ENCODE measurements at places on chromosomes 4 and X. TPM values are rescaled to one million over a fixed set of nuclear protein-coding genes. Genes with fewer than 3 reads are reported as not detected.
A peak's percentile ranks its signal among the peaks of the same experiment; 100 is the strongest.

- no peak overlapping the region for H3K27ac ChIP-seq
- no peaks in the 10 kb centered on the region for H3K4me1 ChIP-seq
- no peaks in the 10 kb centered on the region for H3K36me3 ChIP-seq
- H3K4me3 ChIP-seq, result no peak overlapping the region
- H3K27me3 ChIP-seq, result no peaks in the 10 kb centered on the region
Observed at GRCh38 chrX:111131572-111131971, 35.6 kb downstream of the PAK3 start.

- no peak for DNase-seq
- H3K36me3 ChIP-seq, result no peaks in the 10 kb centered on the region
- peaks cover 40% of the 10 kb centered on the region for H3K4me1 ChIP-seq
Observed at GRCh38 chr4:8185295-8185694, 13.8 kb upstream of the SH3TC1 start.

GRCh38 chrX:24243188-24243587 is 70.7 kb downstream of the SUPT20HL2 start:
- H3K27ac ChIP-seq, result no peak overlapping the region
- no peak for DNase-seq
- no peaks in the 10 kb centered on the region for H3K27me3 ChIP-seq

DNA sequence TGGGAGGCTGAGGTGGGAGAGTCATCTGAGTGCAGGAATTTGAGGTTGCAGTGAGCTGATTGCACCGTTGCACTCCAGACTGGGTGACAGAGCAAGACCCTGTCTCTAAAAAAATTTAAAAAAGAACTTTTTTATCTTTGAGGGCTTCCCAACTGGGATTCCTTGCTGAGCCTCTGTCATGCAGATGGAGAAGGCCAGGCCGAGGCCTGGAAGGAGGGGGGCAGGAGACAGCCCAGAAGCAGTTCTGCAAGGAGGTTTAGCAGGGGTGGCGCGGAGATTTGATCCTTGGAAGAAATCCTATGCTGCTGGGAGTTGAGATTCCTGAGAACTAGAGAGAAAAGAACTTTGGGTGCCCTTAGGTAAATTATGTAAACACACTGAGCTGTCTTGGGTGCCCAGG is 2.5 kb upstream of the ARSD start:
- no peak for DNase-seq
- H3K27ac ChIP-seq, result no peak overlapping the region
- peaks cover 2% of the 10 kb centered on the region for H3K27me3 ChIP-seq
- no peaks in the 10 kb centered on the region for H3K4me1 ChIP-seq

- H3K27me3 ChIP-seq, result no peaks in the 10 kb centered on the region
- no peak for DNase-seq
- no peaks in the 10 kb centered on the region for H3K36me3 ChIP-seq
- H3K4me3 ChIP-seq, result no peak overlapping the region
- H3K4me1 ChIP-seq, result no peaks in the 10 kb centered on the region
Observed at GRCh38 chr4:14853176-14853943, 148.9 kb upstream of the CPEB2 start.

Gene ZNF141
- total RNA-seq, result 0.16 TPM

DNA sequence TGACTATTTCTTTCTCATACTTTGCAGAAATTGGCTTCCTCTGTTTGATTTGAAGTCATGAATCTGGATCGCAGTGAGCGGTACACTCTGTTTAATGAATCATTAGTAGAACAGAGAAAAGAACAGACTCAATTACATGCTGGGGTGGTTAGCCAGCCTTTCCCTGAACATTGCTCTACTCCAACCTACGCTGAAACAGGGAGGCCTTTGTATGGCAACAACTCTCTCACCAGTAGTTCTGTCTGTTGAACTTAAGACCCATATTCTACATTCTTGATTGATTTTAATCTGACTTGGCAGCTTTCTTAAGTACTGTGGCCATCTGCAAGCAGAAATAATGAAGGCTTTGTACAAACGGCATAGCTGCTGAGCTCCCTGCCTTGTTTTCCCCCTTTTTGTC is 19.0 kb upstream of the AP1S2 start:
- H3K4me3 ChIP-seq, result no peak overlapping the region
- H3K27ac ChIP-seq, result no peak overlapping the region
- DNase-seq, result no peak
- H3K36me3 ChIP-seq, result no peaks in the 10 kb centered on the region

GRCh38 chr4:99815597-99816011 is 1.0 kb upstream of the DAPP1 start:
- no peak overlapping the region for H3K4me3 ChIP-seq
- no peak for DNase-seq
- H3K36me3 ChIP-seq, result no peaks in the 10 kb centered on the region

DNA sequence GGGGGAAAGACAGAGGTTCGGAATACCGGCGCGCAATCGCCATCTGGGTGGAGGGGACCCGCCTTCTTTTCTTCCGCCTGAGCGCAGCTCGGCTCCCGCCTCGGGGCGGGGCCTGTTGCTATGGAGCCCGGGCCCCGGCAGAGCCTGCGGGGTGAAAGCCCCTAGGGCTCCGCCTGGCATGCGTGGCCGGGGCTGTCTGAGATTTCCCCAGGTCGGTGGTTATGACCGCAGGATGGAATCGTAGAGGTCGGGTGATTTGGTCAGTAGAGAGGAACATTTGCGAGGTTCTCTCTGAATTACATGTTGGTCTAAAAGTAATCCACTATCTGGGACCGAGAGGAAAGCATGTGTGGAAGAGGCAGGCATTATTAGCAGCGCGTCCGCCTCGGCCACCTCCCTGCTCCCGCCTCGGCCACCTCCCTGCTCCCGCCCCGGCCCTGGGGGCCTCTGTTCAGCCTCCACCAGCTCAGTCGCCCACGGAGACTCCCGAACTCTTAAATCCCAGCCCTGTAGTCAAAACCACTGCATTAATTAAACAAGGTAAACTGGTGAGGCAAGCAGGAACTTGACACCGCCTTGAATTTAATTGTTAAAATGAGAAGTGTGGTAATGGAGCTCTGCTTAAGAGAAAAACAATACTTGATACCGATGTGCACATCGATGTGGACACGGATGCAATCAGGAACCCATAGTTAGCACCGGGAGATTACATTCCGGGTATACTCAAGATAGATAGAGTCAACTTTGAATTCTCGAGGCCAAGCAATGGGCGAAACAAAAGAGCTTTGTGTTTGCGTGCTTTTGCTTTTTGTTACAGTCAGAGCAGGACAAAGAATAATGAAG is 45.2 kb downstream of the TRIM2 start:
- H3K27ac ChIP-seq, result no peak overlapping the region
- peak; percentile 80 for DNase-seq
- H3K36me3 ChIP-seq, result no peaks in the 10 kb centered on the region
- H3K4me1 ChIP-seq, result no peaks in the 10 kb centered on the region
- peak overlapping the region; percentile 19 for H3K4me3 ChIP-seq

DNA sequence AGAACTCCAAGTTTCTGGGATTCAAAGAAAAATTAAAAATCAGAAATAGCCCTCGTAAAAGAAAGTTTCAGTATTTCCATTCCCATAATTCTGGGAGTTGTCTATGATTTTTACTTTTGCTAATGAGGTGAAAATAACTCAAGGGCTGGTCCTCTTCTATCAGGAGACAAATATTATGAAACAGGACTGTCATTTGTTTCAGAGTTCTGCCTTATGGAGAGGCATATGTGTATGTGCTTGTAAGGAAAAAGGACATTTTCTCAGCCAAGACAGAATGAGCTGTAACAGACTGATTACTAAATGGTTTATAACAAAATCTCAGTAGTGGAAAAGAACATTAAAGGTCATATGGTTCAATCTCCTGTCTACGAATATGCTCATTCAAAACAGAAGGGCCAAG is 59.0 kb upstream of the TAB3 start:
- no peaks in the 10 kb centered on the region for H3K27me3 ChIP-seq
- H3K4me3 ChIP-seq, result no peak overlapping the region
- no peak overlapping the region for H3K27ac ChIP-seq
- no peaks in the 10 kb centered on the region for H3K36me3 ChIP-seq
- DNase-seq, result no peak
- peaks cover 6% of the 10 kb centered on the region for H3K4me1 ChIP-seq

Gene PDE5A
- total RNA-seq, result 0.29 TPM

Gene RHOH
- 26.3 TPM for total RNA-seq

DNA sequence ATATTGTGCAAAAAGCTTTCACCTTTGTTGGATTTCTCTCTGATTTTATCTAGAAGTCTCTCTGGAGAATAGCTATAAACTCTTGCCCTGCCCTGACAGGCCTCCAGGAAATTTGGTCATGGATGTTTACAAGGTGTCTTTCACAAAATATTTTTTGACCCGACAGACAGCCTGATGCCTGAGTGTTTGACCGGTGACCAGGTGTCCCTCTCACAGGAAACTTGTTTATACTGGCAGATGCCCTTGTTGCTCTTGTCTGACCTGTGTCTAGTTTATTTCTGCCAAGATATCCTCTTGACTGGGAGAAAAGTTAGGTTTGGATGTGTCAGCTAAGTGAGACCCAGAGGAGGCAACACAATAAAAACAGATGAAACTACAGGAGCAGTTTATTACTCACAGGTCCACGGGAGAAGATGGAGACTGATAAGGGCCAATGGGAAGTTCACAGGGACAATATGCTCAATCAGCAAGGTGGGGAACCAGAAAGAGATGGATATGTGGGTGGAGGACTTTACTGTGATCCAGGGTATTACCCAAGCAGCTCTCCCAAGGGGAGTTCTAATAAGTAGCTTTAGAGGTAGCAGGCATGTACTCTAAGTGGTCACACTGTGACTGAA is 243.3 kb downstream of the ARAP2 start:
- no peak overlapping the region for H3K27ac ChIP-seq
- H3K36me3 ChIP-seq, result no peaks in the 10 kb centered on the region
- H3K4me3 ChIP-seq, result no peak overlapping the region
- no peak for DNase-seq
- no peaks in the 10 kb centered on the region for H3K27me3 ChIP-seq

- no peaks in the 10 kb centered on the region for H3K27me3 ChIP-seq
- H3K36me3 ChIP-seq, result no peaks in the 10 kb centered on the region
- H3K4me1 ChIP-seq, result no peaks in the 10 kb centered on the region
- H3K4me3 ChIP-seq, result no peak overlapping the region
- H3K27ac ChIP-seq, result no peak overlapping the region
- no peak for DNase-seq
Observed at GRCh38 chr4:63563288-63564014, 845.8 kb downstream of the TECRL start.

Gene CDKL5
- 0.16 TPM for total RNA-seq

GRCh38 chrX:119570351-119570835 is 4.0 kb upstream of the UBE2A start:
- peaks cover 6% of the 10 kb centered on the region for H3K4me1 ChIP-seq
- H3K27ac ChIP-seq, result no peak overlapping the region
- no peaks in the 10 kb centered on the region for H3K36me3 ChIP-seq
- no peaks in the 10 kb centered on the region for H3K27me3 ChIP-seq
- no peak overlapping the region for H3K4me3 ChIP-seq
- DNase-seq, result no peak

GRCh38 chr4:20543131-20543530 is 157.1 kb upstream of the PACRGL start:
- H3K27me3 ChIP-seq, result no peaks in the 10 kb centered on the region
- H3K4me1 ChIP-seq, result no peaks in the 10 kb centered on the region
- DNase-seq, result no peak
- no peak overlapping the region for H3K27ac ChIP-seq

- H3K27ac ChIP-seq, result no peak overlapping the region
- no peaks in the 10 kb centered on the region for H3K36me3 ChIP-seq
- no peak for DNase-seq
- no peak overlapping the region for H3K4me3 ChIP-seq
- no peaks in the 10 kb centered on the region for H3K4me1 ChIP-seq
Observed at GRCh38 chr4:28555866-28556265, 1695.2 kb downstream of the STIM2 start.

DNA sequence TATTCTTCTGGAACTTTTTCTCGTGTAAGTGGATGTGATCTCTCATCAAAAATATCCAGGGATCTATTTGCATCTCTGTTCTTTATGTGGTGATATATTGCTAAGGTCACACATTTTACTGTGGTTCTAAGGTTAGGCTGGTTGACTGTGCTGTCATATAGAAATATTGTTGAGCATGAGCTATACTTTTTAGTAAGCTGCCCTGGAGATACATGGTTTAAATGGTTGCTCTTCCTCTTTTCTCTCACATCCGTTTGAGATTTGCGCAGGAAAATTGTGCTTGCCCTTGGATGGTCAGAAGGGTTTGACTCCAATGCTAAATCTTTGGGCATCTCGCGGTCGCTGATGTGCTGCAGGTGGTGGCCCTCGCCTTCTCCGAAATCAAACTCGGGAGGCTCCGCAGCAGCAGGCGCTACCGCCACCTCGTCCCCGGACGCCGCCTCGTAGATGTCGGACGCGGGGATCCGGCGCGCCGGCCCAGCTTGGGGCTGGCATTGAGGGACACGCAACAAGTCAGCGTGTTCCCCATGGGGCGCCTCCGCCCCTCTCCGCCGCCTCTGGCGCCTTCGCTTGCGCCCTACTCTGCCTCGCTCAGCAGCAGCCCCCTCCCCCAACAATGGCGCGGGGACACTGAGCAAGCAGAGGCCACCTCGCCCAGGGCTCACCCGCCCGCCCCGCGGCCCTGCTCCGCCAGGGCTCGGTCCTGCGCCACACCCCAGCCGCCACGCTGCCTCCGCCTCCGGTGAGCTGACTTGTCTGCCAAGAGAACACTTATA is 154.5 kb downstream of the MSN start:
- H3K4me1 ChIP-seq, result no peaks in the 10 kb centered on the region
- no peak overlapping the region for H3K27ac ChIP-seq
- DNase-seq, result no peak
- H3K27me3 ChIP-seq, result no peaks in the 10 kb centered on the region
- no peaks in the 10 kb centered on the region for H3K36me3 ChIP-seq

Gene TMPRSS11B
- total RNA-seq, result not detected

Gene INTS12
- 26.7 TPM for total RNA-seq
